Fibroblast of the aortic adventitia (primary cell): ENCODE measurements at places on chromosomes 2 and 18. TPM values are rescaled to one million over a fixed set of nuclear protein-coding genes. Genes with fewer than 3 reads are reported as not detected.
A peak's percentile ranks its signal among the peaks of the same experiment; 100 is the strongest.

Gene SP5
- not detected in 2 replicates for total RNA-seq

Gene DLGAP1
- 0.90 and 1.4 TPM in 2 replicates for total RNA-seq

Gene CNTNAP5
- under 0.01 TPM in 1 of 2 replicates, not detected in the other for total RNA-seq

Gene SERPINB12
- not detected in 2 replicates for total RNA-seq

Gene MAP2
- total RNA-seq, result 2.1 and 26.5 TPM in 2 replicates

Gene PIEZO2
- total RNA-seq, result 1.6 and 40.2 TPM in 2 replicates

Gene GNAL
- 0.16 and 0.63 TPM in 2 replicates for total RNA-seq

Gene FAM237A
- total RNA-seq, result not detected in 2 replicates

- no peak for DNase-seq
These were observed 73.2 kb downstream of the ASB1 start for GRCh38 chr2:238499731-238500580.

DNA sequence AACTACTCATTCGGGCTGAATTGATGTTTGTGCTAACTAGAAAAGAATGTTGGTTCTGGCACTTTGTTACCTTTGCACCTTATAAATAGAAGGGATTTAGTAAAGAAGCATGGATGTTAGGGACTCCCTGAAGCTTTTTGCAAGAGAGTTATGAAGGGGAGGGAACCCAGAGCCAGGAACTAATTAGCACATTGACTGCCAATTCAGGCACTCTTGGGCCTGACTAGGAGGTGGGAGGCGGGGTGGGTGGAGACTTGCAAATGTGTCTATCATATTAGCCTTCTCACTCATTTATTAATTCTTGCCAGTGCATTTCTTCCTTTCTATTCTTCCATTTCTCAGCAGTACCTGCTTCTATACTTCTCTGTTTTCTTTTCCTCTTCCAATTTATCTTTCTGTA lies 1022.4 kb downstream of the TMEM182 start:
- no peak for DNase-seq

DNA sequence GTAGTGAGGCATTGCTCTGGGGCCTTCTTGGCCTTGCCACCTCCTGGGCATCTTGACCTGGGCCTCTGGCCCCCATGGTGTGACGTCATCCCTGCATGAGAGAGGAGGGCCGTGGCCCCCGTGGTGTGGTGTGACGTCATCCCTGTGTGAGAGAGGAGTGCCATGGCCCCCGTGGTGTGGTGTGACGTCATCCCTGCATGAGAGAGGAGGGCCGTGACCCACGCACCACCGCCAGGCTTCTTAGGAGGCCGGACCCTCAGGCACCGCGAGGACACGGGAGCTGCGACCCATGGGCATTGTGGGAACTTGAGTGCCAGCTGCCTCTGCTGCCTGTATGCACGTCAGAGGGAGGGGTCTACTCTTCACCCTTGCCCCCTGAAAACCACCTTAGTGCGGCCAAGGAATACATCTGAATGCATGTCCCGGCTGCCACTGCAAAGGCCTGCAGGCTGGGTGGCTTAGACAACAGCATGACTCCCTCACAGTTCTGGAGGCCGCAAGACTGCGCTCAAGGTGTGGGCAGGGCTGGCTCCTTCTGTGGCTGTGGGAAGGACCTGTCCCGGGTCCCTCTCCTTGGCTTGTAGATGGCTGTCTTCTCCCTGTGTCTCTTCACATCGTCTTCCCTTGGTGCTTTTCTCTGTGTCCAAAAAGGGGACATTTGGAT lies 20.8 kb upstream of the OTOS start:
- no peak for DNase-seq

DNA sequence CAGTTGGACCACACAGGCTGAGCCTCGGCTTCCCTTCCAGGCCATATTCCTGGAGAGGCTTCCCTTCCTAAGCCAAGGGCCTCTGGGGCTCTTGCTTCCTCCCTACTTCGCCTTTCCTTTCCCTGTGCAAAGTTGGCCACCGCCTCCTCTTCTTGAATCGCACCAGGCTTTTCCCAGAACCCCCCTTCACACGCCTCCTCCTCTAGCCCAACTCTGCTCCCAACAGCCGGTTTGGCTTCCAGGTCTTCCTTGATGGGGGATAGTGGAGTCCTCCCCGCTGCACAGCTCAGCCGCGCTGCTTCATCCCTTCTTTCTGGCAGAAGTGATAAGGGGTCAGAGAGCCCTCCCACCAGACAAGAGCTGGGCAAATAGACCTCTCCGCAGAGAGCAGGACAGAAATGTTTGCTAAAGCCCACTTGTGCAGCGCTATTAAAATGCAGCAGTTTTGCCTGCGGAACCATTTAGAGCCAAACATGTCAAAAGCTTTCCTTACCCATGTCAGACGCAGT lies 56.4 kb downstream of the SNORC start:
- peak; percentile 40 for DNase-seq

DNA sequence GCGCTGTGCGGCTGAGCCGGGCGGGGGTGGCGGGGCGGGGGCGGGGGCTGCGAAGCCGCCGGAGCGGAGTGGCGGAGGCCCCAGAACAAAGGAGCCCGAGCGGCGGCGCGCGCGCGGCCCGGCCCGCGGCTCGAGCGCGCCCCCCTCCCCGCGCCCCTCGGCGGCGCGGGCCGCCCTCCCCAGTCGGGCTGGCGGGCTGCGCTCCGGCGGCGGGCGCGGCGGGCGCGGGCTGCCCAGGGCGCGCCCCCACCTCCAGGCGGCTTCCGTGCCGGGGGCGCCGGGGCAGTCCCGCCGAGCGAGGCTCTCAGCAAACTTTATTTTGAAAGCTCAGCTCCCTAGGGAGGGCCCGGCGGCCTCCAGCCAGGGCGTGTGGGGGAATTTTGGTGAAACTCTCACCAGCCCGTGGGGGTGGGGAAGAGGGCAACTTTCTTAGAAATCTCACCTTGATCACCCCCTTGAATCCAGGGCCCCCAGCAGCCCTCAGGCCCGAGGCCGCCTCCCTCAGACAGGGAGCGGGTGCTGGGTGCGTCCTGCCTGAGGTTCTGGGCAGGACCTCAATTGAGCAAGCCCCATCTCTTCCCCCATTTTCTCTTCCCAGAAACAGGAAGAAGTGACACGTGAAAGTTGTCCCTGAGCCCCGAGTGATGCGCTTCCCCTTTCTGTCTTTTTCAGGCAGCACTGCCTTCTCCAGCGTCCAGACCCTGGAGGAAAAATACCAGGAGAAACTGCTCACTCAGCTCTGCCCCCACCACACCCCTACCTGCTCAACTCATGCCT lies 786 bp downstream of the TET3 start:
- DNase-seq, result no peak

DNA sequence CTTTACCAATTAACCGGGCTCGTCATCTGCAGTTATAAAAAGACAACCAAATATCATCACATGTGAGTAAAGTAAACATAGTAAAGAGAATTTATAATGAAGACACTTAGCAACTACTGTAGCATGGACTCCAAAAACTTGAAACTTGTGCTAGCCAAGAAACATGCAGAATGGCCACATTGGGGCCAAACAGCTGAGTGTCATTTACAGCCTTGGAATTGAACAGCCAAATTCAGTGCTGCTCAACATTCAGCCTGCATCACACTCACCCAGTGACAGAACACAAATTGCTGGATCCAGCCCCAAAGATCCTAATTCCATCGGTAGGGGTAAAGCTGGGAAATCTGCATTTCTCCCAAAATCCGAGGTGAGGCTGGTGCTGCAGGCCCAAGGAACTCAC lies 224.8 kb upstream of the GYPC start:
- no peak for DNase-seq

GRCh38 chr2:31270131-31270530 lies 36.2 kb downstream of the EHD3 start:
- peak; percentile 39 for DNase-seq

GRCh38 chr2:101273056-101273455 lies 20.4 kb downstream of the CNOT11 start:
- DNase-seq, result no peak

DNA sequence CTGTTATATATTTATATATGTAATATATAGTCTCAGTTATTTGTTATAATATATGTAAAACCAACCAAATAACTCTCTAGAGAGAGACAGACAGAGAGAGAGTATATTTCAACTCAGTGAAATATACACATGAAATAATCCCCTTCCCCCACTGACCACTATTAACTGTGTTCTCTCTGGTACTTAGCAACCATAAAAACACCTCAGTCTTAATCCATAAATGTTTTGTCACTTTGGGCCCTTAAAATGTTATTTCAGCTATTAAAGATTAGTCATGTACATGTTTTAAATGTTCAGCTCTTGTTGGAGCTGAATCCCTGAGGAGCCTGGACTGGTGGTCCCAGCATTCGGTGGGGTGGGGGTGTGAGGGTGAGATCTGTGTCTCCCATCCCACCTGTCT lies 122.2 kb upstream of the MAP3K20 start:
- no peak for DNase-seq

DNA sequence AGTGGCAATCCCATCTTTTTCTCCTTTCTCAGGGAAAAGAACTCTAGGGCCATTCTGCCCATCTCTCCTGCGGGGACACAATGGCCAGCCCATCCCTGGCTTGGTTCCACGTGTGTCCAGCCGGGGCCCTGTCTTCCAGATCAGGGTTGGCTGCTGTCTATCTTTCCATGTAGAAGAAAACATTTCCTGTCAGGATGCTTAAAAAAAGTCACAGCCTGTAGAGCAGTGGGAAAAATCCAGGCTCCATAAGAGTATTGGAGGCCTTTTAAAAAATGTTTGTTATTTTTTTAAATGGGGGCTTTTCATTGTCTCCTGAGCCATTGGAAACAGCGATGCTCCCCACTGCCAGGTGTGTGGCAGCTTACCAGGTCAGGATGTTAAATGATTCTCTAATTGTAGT lies 105.6 kb downstream of the TGFA start:
- DNase-seq, result no peak

DNA sequence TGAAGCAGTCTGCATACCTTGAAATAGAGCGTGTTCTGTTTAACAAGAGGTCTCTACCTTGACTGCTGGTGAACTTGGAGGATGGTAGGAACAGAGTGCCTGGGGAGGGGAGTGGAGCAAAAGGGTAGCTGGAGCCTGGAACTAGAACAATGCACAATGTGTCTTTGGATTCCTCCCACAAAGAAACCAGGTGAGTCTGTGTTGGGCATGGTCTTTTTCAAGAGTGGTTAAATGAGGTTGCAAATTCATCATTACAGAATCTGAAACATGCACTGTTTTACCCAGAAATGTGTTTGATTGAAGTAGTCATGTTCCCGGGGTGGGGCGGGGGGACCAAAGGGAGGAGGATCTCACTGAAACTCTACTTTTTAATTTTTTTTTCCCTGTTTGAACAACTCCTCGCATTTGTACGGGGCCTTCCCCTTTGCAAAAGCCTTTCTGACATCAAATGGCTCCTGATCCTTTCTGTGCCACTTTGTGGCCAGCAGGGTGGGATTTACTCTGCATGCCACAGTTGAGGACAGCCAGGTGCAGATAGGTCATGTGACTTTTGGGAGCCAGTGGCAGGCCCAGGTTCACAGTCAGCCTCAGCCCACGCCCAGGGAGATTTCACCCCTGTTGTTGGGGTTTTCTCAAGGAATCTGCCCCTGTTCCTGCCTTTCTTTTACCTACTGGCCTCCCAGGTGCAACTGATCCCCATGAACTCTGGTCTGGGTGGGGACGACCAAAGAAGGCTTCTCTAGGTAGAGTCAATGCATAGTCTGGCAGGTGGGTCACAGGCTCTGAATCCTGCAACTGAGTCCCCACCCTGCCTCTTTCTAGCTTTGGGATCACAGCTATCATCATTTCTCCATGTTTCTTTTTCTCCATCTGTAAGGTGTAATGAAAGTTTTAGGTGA lies 28.2 kb downstream of the MYCN start:
- no peak for DNase-seq

DNA sequence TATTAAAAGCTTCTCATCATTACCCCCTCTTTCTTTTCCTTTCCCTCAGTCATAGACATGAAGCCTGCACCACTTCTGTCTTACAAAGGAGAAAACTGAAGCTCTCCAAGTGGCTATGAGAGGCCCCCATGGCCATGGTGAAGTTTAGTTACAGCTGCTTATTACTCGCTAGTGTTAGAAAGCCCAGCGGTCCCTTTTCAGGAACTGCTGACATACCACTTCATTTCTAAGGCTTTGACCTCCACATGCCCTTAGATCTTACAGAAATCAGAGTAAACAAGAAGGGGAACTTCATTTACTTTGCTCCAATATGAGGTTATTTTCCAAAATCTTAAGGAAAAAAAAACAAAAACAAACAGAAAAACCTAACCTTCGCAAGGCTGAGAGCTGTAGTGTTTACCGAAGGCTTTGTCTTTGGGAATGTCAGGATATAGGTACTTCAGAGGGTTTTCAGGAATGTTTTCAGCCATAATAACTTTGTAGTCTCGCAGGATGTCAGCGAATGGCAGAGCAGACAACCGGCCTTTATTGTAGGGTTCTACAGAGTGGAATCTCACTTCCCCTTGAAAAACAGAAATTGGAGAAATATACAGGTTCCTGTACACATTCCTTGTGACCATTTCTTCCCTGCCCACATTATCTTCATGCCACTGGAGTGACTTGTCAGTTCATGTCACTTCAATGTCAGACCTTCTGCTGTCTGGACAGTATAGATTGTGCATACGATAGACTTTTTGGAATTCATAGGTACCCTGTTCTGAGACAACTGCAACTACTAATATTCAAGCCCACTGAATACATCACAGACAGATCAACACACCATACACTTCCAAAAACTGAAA lies 18.8 kb upstream of the STAT1 start:
- DNase-seq, result no peak

DNA sequence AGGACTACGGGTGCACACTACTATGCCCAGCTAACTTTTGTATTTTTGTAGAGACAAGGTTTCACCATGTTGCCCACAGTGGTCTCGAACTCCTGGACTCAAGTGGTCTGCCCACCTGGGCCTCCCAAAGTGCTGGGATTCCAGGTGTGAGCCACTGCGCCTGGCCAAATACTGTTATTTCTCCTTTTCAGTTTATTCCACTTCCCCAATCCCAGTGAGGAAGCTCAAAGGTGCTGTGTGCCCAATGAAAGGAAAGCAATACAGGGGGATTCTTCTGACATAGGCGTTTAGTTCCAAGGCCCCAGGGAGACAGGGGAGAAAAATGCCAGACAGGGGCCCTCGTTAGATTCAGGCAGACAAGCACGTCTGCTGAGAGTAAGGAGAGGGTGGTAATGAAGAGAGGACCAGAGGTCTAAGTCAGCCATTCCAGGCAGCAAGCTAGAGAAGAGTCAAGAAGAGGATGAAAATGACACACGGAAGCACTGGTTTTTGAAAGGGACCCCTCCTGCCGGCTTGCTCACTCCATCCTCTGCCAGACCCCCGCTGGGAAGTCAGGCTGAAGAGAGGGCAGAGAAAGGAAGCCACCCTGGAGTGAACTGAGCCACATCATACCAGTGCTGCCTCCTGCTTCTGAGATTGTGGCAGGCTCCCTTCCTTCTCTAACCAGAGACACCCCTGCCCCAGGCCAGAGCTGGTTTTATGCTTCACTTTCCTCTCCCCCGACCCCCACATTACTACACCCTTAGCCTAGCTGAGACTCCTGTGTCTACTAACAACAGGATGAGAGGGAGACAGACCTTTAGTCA lies 6.7 kb downstream of the INO80C start:
- DNase-seq, result no peak
